ENCODE measurements at places on chromosomes 3 and 15.

GRCh38 chr3:127064391-127065137 lies 81.6 kb downstream of the PLXNA1 start:
- DNase-seq, result no peak

DNA sequence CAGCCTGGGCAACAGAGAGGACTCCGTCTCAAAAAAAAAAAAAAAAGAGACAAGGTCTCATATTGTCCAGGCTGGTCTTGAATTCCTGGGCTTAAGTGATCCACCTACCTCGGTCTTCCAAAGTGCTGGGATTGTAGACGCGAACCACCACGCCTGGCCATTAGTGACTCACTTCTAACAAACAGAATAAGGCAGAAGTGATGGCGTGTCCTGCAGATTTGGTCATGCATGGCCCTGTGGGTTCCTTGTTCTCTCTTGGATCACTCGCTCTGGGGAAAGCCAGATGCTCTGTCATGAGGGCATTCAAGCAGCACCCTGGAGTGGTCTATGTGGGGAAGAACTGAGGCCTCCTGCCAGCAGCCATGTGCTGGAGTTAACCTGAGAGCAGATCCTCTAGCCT lies 27.4 kb upstream of the TJP1 start:
- no peak for DNase-seq

DNA sequence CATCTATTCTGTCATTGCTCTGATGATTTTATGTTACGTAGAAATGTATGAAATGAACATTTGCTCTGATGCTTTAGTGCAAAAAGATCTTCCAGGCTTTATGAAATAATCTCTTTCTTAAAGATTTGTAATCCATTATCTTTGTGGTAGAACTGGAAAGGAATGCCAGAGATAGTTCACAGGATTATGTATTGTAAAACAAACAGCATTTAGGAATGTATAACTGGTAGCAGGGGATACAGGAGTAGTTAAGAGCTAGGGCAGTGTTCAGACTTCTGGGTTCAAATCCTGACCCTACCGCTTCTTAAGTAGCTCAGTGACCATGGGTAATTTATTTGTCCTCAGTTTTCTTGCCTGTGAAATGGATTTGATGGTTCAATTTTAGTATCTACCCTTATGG lies 429.8 kb upstream of the TPM1 start:
- DNase-seq, result no peak

DNA sequence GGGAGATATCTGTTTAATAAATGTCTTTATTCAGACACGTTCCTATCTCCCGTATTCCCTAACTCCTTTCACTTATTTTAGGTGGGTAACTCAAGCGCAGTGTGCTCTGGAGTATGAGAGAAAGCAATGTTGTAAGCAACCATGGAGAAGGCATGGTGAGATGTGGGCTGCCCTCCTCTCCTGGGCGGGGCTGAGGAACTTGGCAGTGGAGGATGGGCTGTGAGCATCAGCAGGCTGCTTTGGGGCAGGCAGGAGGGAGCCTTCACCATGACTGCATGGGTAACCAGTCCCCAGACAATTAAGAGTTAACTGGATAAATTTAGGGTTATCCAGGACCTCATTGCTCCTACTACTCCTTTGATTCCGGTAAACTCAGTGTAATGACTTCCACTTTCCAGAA lies 126.1 kb downstream of the RORA start:
- DNase-seq, result no peak

DNA sequence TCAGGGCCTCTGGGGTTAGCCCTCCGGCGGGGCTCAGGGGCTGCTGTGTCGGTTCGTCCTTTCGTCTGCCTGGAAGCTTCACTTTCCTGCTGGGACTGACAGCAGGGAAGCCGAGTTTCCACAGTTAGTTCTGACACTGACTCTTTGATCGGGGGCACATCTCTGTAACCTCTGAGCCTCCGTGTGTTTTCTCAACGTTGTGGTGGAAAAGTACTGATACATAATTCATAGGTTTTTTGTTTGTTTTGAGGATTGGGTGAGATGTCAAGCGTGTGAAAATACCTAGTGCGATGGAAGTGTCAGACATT lies 481 bp downstream of the AP4E1 start:
- DNase-seq, result no peak

DNA sequence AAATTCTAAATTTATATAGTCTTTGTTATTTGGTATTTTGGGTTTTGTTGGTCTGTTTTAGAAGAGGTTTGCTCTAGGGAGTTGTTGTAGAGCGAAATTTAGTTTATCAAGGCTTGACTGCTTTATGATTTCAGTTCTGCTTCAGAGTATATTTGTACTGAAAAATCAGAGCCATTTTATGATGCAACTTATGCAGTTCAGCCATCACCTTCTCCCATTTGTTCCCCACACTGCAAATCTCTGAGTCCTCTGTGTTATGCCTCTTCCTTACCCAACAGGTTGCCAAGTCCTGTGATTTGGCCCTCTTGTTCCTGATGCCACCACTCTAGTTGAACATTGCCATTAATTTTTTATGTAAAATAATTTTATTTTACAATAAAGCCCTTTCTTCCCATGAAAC lies 140.4 kb downstream of the ZNF609 start:
- DNase-seq, result no peak

Data from stimulated activated CD4-positive, alpha-beta T cell treated with anti-CD3 and anti-CD28 coated beads, Interleukin-4, amount 100 ng/mL, for 48 hours (primary cell).